ENCODE measurements at places on chromosomes 3 and 15.

DNA sequence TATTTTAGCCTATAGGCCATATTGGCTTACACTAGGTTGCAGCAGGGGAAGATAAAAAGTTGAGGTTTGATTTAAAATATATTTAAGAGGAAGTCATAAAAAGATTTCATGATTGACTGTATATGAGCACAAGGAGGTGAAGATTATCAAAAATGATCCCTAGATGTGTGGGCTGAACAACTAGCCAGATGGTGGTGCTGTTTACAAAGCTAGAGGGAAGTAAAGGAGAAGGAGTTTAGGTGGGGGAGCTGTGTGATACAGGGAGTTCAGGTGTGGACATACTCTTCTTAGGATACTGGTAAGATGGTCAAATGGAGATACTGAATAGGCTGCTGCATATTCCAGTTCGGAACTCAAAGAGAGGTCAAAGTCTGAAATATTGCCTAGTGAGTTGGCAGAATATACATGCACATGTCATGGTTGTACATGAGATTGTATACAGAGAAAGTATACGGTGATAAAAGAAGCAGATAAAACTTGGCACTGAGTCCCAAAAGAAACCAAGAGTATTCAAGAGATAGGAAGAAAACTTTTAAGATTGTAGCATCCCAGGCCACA lies 727.8 kb downstream of the NLGN1 start:
- DNase-seq: no peak

DNA sequence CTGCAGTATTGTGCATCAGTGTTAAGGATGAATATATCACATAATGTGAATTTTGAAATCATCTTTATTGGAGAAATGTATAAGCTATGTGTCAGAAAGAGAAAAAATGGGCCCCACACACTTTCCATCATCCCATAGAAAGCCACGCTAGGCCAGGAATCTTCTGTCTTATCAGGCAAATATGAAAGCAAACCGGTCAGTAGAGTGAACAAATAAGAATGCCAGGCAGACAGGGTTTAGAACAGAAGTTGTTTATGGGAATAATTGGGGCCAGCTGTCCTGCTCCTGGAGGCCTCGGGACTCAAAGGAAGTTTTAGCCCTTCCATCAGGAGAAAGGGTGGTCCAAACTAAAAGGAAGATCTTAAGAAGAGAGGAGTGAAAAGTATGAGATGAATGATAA lies 39.5 kb downstream of the ZNF280D start:
- no peak for DNase-seq

DNA sequence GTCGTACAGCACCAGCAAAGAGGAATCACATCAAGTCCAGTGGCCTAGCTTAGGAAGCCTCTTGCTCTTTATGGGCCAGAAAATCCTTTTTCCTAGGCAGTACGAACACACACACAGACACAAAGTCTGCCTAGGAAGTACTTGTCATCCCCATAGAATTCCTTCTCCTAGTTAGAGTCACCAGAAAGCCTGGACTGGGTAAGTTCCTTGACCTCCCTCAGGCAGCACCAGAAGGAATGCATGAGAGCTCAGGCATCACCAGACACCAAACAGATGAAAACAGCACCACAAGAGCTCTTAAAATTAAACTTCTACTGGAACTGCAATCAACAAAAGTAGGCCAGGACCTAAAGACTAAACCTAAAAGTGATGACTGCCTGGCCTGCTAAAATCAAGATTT lies 192.9 kb upstream of the CCDC54 start:
- no peak for DNase-seq

DNA sequence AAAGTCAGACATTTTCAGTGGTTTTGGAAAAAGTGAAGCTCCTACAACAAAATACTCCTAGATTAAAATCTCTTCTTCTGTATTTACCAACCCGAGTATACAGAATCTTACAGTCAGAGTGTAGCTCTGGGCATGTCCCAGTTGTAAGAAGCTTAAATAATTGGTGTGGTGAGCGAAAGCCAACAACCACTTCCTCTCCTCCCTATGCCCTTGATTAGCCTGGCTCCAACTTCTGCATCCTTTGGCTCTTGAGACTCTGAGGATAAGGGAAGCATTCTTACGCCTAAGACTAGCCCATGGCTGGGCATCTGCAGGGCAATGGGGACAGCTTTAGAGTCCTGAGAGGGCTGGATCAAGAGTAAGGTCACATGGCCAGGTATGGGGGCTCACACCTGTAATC lies 25.5 kb downstream of the RFT1 start:
- no peak for DNase-seq

- no peak for DNase-seq
Observed at GRCh38 chr3:172324611-172325203, 123.5 kb downstream of the GHSR start.

- no peak for DNase-seq
Observed at GRCh38 chr15:58469432-58470353, 37.9 kb downstream of the LIPC start.

GRCh38 chr15:91407269-91407889 lies 307.3 kb downstream of the SV2B start:
- DNase-seq: no peak

DNA sequence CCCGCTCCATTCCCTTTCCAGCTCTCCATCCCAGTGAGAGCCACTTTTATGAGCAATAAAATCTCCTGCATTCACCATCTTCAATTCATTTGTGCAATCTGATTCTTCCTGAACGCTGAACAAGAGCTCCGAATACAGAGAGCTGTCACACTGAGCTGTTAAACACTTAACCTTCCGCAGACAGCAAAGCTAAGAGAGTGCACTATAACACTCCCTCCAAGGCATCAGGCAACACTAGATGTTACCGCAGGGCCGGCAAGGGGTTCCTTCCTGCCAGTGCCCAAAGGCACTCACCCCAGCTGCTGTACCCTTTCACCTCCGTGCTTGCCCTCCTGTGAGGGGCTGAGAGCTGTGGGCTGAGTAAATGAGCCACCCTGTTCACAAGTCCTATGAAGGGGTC lies 85.6 kb downstream of the BCHE start:
- no peak for DNase-seq

- DNase-seq: no peak
Observed at GRCh38 chr3:27723815-27724458, 1.8 kb upstream of the EOMES start.

GRCh38 chr3:156743859-156744258 lies 69.5 kb downstream of the TIPARP start:
- no peak for DNase-seq

Data from stimulated activated CD4-positive, alpha-beta T cell treated with anti-CD3 and anti-CD28 coated beads, Interleukin-4, amount 100 ng/mL, for 48 hours (primary cell).